ENCODE measurements at places on chromosomes 11 and 22. TPM values are rescaled to one million over a fixed set of nuclear protein-coding genes. Genes with fewer than 3 reads are reported as not detected.

The HBB gene
- 144 TPM for total RNA-seq

The MEI1 gene
- 6.8 TPM for total RNA-seq

The LRRN4CL gene
- total RNA-seq: 5.0 TPM

The OR52I2 gene
- total RNA-seq: not detected

DNA sequence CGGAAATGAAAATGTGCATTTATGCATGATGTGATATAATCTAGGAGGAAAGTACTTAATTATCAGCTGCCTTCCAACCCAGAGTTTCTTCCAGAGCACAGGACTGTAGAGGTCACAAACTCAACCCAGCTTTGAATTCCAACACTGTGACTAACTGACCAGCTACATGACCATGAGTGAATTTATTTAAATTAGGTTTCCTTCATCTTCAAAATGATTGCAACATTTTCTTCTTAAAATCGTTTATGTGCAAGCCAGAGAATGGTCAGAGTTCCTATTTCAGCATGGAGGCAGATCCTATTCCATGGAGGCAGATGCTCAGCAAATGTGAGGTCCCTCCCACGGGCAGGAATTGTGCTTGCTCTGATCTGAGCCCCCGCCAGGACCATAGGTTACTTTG is 42.4 kb downstream of the OSBP start:
- DNase-seq: no peak

GRCh38 chr11:1230121-1230455 is 7.2 kb downstream of the MUC5B start:
- DNase-seq: no peak

- no peak for DNase-seq
Observed at GRCh38 chr22:46696229-46696518, 41.9 kb downstream of the CERK start.

- DNase-seq: no peak
Observed at GRCh38 chr11:27166130-27166529, 125.5 kb downstream of the BBOX1 start.

DNA sequence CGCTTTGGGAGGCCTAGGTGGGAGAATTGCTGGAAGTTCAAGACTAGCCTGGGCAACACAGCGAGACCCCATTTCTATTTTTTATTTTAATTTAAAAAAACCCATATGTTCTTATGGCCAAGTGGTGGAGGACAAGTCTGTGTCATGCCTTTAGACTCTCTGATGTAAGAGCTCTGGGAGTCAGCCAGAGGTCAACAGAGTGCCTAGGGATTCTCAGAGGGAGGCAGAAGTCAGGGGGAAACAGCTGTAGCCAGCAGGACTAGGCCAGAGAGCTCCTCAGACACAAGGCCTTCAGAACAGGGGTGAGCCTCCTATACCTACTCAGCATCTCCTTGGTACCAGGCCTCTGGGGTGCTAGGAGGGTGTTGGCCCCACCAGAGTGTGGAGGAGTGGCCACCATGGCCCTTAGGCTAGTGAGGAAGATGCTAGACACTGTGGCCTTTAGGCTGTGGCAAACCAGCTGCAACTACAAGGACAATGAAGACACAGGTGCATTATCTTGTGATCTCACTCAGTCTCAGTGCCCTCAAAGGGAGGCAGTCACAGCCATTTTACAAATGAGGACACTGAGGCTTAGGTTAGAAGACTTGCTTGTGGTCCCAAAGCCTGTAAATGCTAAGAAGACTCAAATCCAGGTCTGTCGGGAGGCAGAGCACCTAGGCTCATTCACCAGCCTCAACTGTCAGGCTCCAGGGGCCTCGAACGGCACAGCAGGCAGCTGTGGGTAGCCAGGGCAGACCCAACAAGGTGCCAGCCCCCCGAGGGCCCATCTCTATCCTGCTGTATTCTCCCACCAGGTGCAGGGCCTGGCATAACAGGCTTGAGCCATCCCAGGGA is 5.0 kb downstream of the ZP1 start:
- DNase-seq: no peak

DNA sequence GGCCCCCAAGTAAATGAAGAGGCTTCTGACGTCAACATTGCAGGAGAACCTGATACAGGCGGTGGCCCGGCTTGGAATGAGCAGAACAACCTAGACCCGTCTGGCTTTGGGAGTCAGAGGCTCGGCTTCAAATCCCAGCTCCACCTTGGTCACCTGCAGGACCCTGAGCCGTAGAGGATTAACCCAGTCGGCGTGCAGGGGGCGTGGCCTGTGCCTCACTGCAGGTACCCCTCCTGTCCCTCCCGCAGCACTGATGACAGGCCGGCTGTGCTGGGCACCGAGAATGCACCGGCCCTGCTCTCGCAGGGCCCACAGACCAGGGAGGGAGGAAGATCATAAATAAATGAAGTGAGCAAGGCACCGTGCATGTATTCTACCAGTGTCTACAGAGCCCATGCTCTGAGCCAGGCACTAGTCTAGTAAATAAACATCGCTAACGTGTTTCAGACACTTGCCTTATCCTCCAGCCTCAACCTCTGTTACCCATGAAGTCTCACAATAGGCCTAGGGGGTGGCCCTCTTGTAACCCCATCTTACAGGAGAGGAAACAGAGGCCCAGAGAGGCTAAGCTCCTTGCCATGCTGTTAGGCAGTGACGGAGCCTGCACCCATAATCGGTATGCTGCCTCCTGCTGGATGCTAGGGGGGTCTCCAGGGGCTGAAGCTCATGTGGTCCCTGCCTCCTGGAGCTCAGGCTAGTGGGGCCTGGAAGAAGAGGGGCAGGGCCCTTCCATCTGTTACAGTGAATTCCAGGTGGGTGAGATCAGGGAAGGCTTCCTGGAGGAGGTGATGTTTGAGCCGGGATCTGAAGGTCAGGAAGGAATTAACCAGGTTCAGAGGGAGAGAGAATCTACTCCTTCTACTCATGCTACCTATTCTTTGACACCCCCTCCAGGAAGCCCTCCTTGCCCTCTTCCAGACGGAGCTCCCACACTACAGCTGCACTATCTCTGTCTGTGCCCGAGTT is 53.4 kb downstream of the RTL6 start:
- no peak for DNase-seq

All from ureter (tissue), 1 donor.